CD4-positive, alpha-beta T cell treated with Interleukin-12 subunit alpha and Interleukin-12 subunit beta, for 1 hour (primary cell): ENCODE measurements at places on chromosomes 7 and 10.

- no peak for DNase-seq
Observed at GRCh38 chr7:152340161-152340560, 95.6 kb downstream of the KMT2C start.

DNA sequence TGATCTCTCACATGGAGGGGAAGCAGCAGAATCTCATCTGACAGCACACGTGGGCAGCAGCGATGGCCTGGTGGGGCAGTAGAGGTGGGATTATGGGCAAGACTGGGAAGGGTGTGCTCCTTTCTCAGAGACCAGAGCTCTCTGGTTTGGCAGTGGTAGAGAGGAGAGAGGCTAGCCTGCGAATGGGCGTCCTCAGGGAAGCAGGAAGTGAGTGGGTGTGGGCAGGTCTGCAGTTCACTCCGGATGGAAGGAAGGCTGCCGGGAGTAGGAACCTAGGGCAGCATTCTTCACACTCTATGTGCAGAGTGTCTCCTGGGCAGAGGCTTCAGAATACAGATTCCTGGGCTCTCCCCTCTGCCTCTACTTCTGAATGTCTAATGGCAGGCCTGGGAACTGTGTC, 162.8 kb upstream of the BMPER start:
- DNase-seq: no peak

DNA sequence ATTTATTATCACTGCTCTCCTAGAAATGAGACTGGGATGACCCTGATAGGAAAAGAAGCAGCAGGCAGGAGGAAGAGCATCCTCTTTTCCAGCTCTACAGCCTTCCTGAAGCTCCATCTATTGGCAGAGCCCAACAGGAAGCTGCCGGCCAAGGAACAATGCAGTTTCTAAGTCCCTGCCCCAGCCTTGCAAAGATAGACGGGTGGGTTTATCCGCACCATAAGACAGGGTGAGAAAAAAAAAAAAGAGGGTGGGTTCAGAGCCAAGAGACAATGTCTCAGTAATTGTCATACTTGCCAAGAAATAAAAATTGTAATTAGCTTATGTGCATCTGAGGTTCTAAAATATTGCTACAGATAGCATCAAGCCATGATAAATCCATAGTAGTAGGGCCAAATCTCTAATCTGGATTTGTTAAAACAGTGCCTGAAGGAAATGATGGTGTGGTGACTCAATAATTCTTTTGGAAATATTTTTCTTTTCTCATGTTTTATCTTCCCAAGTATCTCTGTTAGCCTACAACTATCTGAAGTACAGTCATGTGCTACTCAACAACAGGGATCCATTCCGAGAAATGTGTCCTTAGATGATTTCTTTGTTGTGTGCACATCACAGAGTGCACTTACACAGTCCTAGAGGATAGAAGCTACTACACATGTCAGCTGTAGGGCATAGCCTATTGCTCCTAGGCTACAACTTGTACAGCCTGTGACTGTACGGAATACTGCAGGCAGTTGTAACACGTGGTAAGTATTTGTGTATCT, 242.9 kb upstream of the CXCL12 start:
- no peak for DNase-seq

- DNase-seq: no peak
Observed at GRCh38 chr10:113108194-113108835, 158.3 kb downstream of the TCF7L2 start.

- no peak for DNase-seq
Observed at GRCh38 chr10:58352956-58353610, 18.3 kb downstream of the UBE2D1 start.

GRCh38 chr10:34467902-34468301, 347.2 kb downstream of the PARD3 start:
- no peak for DNase-seq

- no peak for DNase-seq
Observed at GRCh38 chr7:78218051-78218450, 419.5 kb downstream of the PHTF2 start.

DNA sequence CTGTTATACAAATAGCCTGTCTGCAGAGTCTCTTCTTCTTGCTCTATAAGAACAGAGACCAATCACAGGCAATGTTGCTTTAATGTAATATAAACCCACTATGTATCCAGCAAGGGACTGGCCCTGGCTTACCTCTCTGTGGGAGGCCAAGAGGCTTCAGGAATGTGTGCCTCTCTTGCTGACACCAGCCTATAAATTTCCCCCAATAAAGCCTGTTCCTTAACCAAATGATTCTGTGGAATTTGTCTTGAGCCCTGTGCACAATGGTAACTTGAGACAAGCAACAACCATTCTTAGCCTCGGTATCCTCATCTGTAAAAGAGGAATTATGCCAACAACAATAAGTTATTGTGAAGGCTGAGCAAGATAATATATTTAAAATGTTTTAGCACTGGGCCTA, 563.7 kb downstream of the GRM8 start:
- DNase-seq: no peak

GRCh38 chr10:1745780-1746456, 8.6 kb upstream of the ADARB2 start:
- DNase-seq: no peak

DNA sequence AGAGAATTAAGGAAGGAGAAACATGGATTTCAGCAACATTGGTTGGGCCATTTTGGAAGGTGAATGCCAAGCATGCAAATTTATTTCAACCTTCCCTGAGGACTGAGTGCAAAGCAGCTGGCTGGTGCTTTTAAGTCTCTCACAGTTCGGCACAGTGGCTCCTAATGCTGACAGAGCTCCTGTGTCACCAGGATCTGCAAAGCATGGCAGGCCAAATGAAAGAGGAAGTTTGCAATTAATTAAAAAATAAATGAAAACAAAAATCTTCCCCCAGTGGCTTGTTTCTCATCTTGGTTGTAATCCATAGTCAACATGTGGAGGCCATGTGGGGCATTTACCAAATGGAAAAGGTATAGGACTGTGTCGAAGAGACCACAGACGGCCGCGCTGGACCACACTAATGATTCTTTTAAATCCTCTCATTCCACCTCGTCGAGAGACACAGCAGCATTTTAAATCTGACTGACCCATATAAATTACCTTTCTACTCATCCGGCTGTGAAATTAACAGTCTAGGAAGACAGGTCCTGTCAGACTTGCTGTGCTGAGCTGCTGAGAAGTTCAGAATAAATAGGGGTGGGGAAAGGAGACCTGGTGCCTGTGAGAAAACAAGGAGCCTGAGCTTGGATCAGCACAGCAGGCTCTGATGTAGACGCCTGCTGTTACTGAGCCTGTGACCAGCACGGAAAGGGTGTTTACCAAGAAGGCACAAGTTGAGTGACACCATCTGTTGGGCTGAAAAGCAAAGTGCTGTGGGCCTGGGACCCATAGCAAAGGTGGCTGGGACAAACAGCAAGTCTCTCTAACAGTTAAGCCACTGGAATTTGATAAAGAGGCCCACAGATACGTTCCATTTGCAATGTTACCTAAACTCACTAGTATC, 136.0 kb upstream of the COL1A2 start:
- DNase-seq: no peak

GRCh38 chr7:15651693-15652092, 34.8 kb downstream of the MEOX2 start:
- no peak for DNase-seq

DNA sequence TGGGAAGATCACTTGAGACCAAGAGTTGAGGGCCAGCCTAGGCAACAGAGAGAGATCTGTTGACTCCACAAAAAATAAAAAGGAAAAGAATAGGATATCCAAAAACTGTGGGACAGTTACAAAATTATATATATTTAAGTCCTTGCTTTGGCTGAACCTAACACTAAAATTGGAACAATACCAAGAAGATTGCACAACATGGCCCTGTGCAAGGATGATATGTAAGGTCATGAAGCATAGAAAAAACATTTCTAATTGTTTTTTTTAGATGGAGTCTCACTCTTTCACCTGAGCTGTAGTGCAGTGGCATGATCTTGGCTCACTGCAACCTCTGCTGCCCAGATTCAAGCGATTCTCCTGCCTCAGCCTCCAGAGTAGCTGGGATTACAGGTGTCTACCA, 139.0 kb downstream of the TPST1 start:
- DNase-seq: no peak

DNA sequence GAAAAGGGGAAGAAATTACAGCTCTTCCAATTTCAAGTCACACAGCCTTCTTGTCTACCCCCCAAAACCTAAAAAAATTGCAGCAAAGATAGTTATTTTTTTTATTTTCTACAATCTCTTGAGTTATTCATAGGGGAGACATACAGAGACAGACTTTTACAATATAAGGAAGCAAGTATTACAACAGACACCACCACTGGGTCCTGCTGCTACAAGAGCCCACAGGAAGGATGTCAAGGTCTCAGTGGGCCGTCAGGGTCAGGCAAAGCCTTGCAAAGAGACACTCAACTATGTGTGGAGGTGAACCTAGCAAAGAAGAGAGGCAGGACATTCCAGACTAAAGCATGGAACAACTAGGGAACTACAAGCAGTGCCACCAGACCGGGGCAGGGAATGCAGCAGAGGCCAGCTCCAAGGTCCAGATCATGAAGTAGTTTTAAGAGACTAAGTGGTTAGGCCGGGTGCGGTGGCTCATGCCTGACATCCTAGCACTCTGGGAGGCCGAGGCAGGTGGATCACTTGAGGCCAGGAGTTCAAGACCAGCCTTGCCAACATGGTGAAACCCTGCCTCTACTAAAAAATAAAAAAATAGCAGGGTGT, 28.2 kb upstream of the ZCCHC24 start:
- DNase-seq: no peak

- no peak for DNase-seq
Observed at GRCh38 chr10:124763267-124763666, 19.1 kb upstream of the FAM53B start.

DNA sequence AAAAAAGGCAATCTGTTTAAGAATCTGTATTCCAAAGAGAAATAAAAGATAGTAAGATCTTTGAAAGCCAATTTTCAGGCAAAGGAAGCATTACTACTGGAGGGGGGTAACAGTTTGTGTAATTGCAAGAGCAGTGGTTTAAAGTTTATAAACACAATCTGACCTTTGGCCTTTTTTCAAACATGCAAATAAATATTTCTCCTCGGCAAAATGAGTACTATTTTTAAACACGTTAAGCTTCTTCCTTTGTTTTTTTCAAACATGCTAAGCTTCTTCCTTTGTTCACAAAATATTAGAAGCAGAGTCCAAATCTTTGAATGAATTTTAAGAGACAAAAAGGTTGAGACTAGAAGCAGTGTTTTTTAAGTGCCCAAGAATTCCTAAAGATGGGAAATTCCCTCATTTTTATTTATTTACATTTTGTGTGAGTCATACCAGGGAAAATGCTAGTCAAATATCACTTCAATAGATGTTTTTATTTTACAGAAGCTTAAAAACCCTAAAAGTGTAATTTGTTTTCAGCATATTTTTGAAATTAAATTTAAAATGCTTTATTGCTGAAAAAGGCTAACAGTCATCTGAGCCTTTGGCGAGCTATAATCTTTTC, 229.3 kb downstream of the GPR37 start:
- DNase-seq: no peak

DNA sequence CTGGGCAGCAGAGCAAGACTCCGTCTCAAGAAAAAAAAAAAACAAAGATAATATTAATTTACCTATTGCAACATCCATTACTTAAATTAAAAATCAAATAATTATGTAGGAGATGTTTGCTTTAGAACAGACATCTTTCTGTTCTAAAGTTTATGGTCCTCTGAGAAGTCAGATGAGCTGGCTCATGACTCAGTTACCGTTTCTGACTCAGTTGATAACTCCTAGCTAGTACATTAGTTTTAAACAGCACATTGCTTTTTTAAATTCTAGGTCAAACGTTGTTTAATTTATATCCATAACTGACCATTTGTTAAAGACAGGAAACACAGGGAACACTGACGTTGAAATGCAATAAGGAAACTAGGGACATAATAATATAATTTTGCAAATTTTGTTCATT, 162.7 kb downstream of the ETV1 start:
- no peak for DNase-seq

DNA sequence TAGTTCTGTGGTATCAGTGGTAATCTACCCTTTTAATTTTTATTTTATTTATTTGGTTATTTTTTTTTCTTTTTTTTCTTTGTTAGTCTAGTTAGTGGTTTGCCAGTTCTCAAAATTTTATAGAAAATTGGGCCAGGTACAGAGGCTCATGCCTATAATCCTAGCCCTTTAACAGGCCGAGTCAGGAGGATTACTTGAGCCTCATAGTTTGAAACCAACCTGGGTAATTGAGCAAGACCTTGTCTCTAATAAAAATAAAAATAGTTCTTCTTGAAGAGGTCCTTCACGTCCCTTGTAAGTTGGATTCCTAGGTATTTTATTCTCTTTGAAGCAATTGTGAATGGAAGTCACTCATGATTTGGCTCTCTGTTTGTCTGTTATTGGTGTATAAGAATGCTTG, 51.5 kb downstream of the PPP1R3A start:
- no peak for DNase-seq

- no peak for DNase-seq
Observed at GRCh38 chr7:39233851-39234529, 256.3 kb downstream of the POU6F2 start.

DNA sequence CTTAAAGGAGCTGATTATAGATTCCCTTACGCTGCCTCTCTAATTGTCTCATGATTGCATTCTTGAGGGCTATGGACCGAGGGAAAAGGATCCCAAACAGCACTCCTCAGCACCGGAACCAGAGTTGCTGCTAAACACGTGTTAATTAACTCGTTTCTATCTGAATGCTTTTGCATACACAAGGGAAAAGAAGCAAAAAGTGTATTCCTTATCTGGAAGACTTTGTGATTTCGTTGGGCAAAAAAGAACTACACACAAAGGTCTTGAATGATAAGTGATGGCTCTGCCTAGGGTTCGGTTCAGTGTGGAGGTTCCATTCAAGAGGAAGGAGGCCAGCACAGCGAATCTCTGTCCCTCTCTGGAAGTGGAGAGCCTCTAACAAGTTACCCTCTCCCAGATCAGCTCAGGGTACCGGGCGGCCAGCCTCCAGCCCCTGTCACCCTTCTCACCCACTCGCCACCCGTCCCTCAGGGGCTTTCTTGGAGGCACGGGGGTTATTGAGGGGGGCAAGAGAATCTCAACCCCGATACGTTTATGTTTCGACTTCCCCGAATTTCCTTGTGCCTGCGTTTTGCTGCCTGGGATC, 515 bp upstream of the SLC4A2 start:
- peak; percentile 11 for DNase-seq
